Muscle of back (tissue), 13 donors: ENCODE measurements at places on chromosomes 7 and 10.
A peak's percentile ranks its signal among the peaks of the same experiment; 100 is the strongest.

DNA sequence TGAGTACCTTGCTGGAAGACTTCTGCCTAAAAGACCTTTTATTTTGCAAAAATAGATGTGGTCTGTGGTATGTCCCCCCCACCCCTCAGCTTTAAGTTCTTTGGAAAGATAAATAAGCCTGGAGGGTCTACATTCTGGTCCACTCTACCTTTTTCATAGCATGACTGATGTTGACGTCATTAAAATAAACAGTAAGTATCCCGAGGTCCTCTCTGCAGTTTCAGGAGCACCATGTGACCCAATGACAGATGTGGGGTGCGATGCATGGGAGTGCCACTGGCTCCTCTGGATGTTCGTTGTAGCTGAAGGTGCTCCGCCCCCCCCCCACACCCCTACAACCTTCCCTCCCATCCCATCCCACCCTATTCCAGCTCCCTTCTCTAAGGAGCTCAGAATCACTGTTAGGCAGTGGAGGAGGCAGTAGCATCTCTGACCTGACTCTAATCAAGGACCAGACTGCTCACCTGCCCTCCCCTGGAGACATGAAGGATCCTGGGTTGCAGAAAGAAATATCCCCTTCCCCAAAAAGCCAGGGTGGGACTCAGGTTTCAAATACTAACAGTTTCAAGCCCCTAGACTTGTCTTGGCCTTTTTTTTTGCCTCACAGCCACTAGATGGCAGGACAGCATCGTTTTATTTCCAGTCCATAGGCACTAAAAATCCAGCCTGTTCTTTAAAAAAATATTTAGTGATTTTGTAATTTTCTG lies 25.1 kb downstream of the CASP7 start:
- peak; percentile 36 for DNase-seq

- no peak for DNase-seq
Observed at GRCh38 chr10:108069096-108069495, 904.6 kb upstream of the SORCS1 start.

DNA sequence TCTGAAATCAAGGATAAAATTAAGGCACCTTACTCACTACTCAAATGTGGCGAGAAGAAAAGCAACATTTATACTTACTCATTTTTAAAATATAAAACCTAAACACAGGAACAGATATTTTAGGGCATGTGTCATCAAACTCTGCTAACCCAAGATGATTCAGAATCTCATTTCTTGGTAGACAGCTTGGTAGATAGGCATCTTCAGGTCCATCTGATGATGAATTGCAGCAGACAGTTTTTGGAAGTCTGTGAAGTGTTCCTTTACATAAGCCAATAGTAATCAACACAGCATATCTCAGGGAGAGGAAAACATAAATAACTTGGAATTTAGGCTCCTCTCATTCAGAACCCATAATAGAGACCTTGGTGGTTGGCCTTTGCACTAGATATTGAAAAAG lies 3.4 kb downstream of the HIPK2 start:
- DNase-seq: no peak

GRCh38 chr10:95941115-95941514 lies 33.3 kb downstream of the CC2D2B start:
- no peak for DNase-seq

GRCh38 chr10:15374156-15374555 lies 3.1 kb upstream of the FAM171A1 start:
- DNase-seq: no peak

DNA sequence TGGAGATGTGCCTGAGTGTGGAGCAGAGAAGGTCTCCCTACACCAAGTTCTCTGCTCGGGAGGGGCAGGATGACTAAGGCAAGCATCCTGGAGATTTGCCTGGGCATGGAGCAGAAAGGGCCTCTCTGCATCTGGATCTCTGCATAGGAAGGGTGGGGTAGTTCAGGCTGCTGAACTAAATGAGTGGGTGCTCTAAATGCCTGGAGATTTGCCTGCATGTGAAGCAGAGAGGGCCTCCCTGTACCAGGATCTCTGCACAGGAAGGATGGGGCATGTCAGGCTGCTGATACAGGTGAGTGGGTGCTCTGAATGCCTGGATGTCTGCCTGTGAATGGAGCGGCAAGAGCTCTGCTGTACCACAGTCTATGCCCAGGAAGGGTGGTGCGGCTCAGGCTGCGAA lies 680.7 kb downstream of the SUGCT start:
- DNase-seq: no peak

DNA sequence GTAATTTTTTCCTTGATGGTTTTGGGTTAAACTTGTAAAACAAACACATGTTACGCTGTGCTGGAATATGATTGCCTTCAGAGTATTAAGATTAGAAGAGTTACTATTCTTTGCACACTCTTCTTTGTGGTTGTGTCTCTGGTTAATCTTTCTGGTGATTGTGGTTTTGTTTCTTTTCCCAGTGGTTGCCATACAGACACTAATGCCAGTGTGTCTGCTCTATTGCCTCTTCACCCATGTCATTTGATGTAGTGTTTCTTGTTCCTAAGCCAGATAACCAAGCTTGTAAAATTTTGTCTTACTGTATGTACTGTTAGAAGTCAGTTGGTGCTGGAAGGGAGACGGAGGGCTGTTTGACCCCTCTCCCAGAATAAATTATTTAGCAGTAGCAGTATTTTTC lies 124.8 kb downstream of the PHTF2 start:
- DNase-seq: no peak

DNA sequence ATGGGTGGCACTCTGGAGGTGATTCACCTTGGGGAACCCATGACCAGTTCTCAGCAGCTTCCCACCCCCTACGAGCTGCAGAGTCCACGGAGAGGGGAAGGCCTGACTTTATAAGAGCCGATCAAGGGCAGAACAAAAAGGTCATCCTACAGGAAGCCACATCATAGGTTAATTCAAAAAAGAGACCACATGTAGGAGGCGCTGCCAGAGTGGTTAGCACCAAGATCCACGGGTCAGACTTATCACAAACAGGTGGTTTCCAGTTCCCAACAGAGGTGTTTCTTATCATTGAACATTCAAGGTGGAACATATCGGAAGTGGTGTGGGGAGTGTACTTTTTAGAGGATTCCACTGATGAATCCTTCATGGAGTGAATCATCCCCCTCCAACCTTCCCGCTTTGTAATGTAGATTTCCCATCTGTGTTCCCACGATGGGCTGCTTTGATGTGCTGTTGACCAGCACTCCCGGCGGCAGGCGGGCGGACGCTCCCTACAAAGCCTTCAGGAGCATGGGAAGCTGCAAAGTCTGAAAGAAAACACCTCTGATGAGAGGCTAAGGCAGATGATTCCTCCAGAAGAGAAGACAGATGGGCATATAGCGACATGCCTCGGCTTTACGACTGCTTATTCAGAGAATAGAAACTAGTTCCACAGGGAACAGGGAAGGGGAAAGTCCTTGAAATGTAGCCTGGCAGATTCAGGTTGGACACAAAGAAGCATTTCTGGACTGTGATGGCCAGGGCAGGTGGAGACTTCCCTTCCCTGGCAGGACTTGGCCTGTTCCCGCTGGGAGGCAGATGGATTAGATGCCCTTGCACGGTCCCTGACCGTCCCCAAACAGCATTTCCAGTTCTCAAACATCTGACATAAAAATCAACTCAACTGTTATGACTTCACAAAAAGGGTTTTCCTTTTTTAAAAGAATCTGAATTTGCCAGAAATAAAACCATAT lies 66.5 kb downstream of the AFAP1L2 start:
- DNase-seq: no peak

DNA sequence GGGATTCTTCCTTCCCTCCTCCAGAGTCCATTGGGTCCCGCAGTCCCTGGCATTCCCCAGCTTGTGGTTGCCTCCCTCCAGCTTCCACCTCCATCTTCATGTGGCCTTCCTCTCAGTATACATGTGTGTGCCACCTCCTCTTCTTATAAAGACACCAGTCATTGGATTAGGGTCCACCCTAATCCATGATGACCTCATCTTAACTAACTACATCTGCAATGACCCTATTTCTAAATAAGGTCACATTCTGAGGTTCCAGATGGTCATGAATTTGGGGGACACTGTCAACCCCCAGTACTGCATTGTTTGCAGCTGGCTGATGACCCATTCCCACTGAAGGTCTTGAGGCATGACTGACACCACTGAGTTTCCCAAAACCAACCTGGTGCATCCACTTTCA lies 99.0 kb downstream of the PTPRE start:
- DNase-seq: no peak

- no peak for DNase-seq
Observed at GRCh38 chr10:31885971-31886370, 42.7 kb downstream of the ARHGAP12 start.

DNA sequence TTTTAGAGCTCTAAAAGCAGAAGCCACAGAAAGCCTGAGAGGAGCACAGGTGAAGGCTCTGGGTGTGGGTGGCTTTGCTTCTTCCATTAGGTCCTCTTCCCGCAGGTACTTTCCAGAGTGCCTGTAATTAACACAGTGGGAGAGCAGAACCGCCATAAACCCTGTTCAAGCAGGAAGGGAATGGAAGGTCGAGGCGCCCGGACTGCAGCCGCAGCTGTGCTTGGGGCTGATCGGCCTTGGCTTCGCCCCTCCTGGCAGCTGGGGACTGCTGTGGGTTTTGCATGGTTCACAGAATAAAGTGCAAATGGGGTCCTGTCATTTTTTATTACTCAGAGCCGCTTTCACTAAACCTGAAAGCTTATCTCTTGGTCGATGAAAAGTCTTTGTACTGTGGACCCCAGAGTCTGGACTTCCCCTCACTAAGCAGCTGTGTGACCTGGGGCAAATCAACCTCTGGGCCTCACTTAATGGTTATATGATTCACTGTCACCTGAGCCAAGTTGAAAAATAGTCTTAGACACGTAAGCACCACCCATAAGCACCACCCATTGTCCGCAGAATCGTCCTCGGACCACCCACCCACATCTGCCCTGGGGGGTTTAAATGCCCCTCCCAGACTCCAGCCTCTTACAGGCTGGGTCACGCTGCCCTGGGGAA lies 100.9 kb downstream of the XRCC2 start:
- DNase-seq: peak; percentile 2

DNA sequence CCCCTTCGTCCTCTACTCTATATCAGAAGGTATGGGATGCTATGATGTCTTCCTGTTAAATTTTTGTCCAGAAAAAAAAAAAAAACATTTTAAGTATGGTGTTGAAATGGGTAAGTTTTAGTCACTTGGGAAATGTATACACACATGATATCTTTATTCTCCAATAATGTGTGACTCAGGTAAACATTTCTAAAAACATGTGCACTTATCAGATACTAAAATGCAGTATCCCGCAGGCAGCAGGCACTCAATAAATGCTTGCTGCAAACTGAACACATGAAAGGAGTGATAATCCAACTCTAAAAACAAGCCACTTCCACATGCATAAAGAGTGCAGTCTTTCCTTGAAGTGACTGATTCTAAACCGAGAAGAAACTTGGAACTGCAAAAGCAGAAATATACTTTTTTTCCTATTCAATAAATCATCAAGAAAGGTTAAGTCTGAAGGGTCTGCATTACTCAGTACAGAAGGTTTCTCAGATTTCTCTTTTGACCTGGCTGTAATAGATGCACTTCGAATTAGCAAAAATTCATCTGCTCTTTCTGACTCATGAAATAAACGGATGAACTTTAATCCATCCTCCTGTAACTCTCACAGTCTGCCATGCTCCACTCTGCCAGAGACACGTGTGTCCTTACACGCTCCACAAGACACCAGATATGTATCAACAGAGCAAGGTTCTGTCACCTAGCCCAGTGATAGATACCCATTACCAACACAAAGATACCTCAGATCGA lies 84.0 kb downstream of the HIPK2 start:
- no peak for DNase-seq

GRCh38 chr7:36723951-36724664 lies at the start of gene AOAH:
Gene AOAH (minus strand): TSS chr7:36724494. CDS start chr7:36724148, 346 bp downstream.
- DNase-seq: peak; percentile 36

DNA sequence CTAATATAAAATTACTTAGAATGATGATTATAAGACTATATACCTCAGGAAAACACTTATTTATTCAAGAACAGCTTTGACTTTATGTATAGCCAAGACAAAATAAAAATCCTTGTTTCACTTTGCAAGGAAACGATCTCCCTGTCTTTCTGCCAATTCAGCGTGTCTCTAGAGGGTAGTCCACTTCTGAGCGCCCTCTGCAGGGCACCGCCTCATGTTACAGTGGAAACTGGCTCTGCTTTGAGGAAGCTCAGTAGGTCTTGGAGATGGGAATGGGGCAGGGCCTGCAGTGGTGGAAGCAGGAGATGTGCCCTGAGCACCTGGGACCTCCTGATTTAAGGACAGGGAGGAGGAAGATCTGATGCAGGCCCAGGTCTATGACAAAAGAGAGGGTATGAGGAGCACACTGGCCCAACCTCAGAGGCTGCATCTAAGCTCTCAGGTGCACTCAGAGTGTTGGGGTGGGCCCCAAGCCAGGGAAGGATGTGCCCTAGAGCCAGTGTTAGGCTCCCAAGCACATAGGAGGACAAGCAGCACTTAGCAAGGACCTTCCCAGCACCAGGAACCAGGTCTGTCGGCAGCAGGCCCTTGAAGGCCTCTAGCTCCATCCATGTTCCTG lies 481.0 kb downstream of the TNS3 start:
- DNase-seq: no peak

DNA sequence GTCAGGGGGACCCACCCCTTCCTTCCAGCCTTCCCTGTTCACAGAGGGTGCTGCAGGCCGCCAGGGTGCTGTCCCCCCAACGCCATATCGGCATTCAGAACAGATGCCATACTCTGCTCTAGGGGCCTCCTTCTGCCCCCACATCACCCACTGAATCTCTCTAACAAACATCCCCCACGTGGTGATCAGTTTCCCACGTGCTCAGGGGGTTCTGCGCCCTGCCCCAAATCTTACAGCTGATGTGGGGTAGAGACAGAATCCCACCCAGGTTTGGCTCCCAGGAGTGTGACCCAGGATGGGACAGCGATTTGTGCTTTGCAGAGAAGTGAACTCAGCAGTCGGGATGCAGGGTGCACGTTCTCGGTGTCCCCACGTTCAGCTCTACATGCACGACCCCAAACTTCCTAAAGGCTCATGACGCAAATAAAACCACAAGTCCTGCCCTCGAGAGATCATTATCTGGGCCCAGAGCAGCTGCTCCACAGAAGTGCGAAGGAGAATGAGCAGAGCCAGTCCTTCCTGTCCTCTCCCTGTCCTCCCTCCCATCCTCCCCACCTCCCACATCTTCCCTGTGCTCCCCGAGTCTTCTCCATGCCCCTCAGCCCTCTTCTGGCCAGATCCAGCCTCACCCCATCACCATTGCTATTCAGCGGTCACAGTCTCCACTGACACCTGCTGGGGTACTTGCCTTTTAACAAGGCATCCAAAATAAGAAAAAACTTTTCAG lies 423.4 kb downstream of the DNAJB6 start:
- no peak for DNase-seq

DNA sequence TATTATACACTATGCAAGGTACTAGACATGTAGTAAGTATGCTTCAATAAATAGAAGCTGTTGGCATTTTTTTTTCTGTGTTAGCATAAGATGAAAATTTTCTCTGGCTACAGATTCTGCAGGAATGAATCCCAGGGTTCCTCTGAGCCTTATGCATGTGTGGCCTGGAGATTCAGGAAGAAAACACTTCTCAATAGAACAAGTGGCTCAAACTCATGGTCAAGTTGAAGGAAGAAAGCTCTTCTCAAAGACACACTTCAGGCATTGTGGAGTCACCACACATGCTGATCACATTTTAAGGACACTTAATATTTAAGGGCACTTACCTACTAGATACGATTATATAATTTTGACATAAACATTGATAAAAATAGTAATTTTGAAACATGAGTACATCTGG lies 19.5 kb downstream of the DNAH11 start:
- no peak for DNase-seq
